Naive thymus-derived CD4-positive, alpha-beta T cell (primary cell): ENCODE measurements at places on chromosomes 6 and 20. TPM values are rescaled to one million over a fixed set of nuclear protein-coding genes. Genes with fewer than 3 reads are reported as not detected.

- no peak for DNase-seq
Observed at GRCh38 chr6:215335-216034, 76.8 kb upstream of the DUSP22 start.

GRCh38 chr20:19371112-19371511 lies 158.7 kb downstream of the SLC24A3 start:
- DNase-seq = no peak

- DNase-seq = no peak
Observed at GRCh38 chr6:141552031-141552430, 580.7 kb upstream of the GJE1 start.

Gene WFDC2
- not detected for polyA plus RNA-seq

DNA sequence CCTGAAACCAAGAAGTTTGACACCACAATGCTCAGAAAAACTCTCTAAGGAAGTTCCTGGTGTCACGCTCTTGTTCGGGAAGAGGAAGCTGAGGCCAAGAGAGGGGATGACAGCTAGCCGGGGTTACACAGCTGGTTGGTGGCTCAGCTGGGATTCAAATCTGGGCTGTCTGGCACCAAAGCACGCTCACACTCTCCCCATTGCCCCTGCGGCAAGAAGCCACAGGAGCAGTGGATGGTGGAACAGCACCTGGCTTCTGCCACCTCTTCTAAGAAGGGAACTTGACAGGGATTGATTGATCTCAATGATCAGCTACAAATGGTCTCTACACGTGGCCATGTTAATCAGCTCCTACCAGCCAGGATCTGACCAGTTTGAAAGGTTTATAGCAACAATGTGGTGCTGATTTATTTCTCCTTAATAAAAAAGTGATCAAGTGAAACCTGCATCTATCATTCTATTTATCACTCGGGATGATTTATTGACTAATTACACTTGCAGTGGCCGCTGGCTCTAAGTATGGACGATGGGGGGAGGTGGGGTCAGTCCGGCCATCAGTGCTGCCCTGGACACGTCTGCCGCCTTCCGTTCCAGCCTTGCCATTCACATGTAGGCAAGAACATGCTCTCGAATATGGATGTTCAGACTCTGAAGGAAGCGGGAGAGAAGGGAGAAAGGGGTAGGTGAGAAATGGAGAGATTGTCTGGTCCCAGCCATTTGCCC lies 71.9 kb upstream of the TOP1 start:
- DNase-seq = no peak

DNA sequence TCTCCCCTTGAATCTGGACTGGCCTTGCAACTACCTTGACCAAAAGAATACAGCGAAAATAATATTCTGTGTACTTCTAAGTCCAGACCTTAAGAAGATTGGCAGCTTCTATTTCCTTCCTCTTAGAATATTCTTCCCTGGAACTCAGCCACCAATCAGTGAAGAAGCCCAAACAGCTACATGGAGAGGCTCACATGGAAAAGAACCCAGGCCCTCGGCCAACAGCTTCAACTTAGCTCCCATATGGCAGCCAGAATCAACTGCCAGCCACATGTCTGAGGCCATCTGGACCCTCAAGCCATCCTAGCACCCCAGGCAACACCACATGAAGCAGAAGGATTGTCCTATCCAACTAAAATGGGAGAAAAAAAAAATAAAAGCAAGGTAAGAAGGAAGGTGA lies 178.8 kb downstream of the IBTK start:
- DNase-seq = no peak

DNA sequence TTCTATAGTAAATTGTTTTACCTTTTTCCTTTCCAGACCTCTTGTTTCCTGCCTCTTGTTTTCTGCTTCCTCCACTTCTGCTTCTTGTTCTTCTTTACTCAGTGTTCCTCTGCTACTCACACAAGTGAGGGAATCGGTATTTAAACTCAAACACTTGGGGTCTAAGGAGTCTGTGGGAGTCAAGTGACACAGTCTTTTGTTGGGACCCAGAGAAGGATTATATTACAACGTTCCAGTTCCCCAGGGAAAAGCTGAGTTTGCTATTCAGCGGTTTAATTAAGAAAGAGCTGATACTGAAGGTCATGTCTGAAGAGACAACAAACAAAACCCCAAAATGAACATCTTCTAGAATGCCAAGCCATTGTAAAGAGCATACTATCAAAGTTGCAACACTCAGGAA lies 107.8 kb upstream of the CITED2 start:
- DNase-seq = no peak
